ENCODE measurements at places on chromosomes 2 and 18.
A peak's percentile ranks its signal among the peaks of the same experiment; 100 is the strongest.

DNA sequence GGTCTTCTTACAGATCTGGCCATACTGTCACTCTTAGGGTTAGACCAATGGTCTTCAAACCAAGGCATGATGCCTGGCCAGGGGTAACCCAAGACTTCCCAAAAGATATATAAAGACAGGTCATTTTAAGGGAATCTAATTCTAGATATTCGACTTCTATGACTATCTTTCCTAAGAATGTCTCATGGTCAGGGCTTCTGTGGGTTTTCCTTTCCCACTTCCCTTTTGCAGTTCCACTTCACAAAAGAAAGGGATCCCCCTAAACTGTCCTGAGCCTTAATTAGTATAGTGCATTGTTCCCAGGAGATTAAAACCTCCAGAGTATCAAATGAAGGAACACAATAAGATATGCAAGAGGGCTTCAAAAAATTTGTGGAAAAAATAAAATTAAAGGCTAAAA is 223.6 kb upstream of the SIX2 start:
- no peak for DNase-seq

DNA sequence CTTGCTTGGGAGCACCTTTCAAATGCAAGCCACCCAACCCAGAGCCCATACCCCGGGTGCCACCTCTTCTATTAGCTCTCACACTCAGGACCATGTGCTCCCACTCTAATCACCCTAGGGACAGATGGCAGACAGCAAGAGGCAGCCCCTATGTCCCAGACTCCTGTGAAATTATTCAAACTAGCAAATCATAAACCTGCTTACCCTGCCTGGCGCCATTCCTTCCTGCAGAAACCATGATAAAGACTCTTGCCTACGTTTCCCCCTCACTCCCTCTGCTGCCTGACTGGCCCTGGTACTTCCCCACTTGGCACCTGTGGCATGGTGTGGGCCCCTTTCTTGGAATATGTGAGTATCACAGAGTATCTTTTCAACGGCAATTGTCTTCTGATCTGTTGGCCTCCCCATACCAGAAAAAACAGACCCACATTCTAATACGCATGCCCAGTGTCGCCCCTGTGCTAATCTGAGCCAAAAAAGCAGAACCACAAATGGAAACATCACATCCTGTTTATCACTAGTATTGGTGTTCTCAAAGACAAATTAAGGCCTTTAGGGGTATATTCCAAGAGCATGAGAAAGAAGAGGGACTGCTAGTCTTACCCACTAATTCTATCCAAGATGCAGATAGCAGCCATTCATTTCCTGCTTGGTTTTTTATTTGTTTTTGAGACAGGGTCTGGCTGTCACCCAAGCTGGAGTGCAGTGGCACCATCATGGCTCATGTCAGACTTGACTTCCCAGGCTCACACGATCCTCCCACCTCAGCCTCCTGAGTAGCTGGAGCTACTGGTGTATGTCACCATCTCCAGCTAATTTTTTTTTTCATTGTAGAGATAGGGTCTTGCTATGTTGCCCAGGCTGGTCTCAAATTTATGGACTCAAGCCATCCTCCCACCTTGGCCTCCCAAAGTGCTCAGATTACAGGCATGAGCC is 44.1 kb upstream of the TTC39C start:
- DNase-seq, result peak; percentile 34

- no peak for DNase-seq
Observed at GRCh38 chr2:223542501-223542900, 59.7 kb downstream of the SCG2 start.

DNA sequence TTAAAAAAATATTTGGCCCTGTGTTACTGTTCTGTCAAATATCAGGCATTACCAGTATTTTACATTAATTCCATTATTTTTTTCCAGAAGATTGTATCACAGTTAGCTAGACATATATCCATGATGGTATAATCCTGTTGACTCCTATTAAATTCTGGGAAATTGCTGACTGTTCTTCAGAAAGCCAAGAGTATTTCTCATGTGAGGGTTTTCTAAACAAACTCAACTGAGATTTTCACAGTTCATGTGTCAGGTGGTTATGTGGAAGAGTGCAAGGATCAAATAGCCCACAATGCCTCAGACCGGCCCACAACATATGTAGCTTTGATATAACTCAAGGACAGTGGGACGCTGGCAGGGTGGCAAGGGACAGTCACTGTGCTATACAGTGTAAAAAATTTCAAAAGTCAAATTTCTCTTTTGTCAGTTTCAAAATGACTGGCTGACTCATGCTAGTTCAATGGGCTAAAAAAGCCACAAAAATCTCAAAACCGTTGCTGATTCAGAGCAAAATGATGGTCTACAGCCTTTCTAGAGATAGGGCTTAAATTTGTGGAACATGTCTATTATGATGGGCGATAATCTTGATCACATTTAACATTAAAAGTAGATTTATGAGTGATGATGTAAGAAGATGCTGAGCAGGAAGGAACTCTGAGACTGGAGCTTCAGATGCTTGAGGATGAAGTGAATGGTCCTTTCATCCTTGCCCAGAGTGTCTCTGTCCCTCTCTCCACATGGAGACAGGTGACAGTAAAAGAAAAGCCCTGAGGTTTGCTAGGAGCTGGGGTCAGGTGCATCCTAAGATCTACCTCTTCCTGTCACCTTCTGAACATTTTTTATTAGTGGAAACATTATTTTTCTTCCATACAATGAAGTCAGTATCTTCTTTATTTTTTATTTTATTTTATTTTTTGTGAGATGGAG is 175.8 kb upstream of the PIEZO2 start:
- no peak for DNase-seq

DNA sequence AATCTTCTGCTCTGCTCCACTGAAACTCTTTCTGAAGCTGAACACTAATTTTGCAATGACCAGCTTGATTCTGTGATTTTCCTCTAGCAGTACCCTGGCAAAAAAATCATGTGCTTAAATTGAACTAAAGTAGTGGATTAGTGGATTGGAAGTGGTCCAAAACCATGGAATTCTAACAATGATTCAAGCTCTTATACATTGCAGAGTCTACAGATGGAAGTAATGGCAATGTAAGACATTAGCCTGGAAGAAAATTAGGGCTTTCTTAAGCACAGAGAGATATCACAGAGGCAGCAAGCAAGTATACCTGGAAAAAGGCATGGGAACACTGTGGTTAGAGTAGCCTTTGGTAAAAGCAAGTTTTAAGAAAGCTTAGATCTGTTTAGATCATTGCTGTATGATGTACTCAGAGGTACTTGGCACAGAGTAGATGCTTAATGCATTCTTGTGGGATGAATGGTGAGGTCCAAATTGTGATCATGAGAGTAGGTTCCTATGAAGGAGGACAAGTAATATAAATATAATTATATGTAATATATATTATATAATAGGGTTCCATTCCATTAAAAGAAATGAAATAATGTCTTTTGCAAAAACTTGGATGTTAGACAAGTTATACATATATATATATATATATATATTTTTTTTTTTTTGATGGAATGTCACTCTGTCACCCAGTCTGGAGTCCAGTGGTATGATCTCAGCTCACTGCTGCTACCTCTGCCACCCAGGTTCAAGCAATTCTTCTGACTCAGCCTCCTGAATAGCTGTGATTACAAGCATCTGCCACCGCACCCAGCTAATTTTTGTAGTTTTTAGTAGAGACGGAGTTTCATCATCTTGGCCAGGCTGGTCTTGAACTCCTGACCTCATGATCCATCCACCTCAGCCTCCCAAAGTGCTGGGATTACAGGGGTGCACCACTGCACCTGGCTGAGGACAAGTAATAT is 172.2 kb upstream of the SCN7A start:
- DNase-seq, result no peak

DNA sequence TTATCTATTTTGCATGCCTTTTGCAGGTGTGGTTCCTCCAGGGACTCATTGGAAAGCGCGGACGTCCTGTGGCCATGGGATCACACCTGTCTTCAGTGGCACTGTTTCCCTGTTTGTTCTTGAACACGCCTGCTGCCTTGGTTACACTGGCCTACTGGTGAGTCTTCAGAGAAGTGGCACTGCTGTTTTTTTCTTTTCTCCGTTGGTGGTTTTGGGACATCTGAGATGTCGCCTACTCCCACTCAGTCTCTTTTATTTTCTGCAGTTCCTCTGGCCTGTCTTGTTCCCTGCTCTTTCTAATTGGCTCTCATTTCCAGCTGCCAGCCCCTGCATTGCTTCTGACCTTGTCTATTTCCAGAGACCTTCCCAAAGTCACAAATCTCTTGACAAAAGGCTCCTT is 35.7 kb upstream of the POU3F3 start:
- no peak for DNase-seq

GRCh38 chr2:64652231-64653108 is 1.2 kb downstream of the SERTAD2 start:
- DNase-seq, result no peak

DNA sequence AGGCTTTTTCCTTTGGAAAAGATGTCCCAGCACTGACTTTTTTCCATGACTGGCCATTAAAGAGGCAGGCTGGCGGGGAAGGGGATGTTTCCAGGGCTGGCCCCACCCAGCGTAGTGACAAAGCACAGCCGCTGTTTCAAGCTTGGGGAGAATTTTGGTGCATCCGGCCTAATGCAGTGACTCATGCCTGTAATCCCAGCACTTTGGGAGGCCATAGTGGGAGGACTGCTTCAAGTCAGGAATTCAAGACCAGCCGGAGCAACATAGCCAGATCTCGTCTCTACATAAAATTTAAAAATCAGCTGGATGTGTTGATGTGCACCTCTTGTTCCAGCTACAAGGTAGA is 78.0 kb upstream of the SH3BP4 start:
- DNase-seq, result no peak

- no peak for DNase-seq
Observed at GRCh38 chr2:170332676-170333402, 154.9 kb downstream of the MYO3B start.

DNA sequence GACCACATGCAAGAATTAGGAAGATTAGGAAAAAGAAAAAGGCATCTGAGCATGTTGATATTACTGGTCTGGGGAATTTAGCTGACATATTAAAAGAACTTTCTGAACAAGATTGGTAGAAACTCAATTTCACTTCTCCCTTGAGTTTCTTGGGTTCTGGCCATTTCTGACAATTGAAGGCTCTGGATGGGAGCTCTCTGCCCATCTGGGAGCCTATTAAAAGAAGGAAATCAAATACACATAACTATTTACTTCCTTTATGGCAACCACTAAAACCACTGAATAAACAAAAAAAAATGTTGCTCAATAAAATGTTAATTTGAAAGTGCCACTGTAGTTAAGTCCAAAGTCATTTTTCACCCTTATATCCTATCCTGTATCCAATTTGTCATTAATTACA is 216.8 kb upstream of the HNMT start:
- no peak for DNase-seq

- no peak for DNase-seq
Observed at GRCh38 chr2:235445116-235445515, 48.7 kb upstream of the AGAP1 start.

GRCh38 chr2:215407590-215408264 is 28.1 kb downstream of the FN1 start:
- DNase-seq, result no peak

DNA sequence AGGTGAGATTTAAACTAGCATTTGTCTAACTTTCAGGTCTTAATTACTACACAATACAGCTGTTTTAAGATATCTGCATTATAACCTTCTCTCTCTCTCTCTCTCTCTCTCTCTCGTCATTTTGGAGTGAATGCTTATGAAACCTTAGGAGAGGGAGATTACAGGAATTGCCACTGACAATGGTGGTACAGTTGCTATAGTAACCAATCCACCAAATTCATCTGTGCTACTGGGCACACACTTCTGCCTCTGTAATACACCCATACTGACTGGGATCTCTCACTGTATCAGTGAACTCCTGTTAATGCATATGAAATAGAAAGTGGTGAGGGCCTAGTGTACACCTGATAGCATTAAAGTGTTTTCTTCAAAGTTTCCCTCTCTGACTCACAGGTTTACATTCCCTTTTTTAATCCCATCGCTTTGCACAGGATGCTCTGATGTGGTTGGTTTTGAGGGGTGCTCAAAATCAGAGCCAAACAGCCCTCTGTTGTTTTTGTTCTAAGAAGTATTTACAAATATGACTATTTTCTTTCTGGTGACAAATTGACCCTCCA is 13.1 kb downstream of the KLHL14 start:
- DNase-seq, result no peak

DNA sequence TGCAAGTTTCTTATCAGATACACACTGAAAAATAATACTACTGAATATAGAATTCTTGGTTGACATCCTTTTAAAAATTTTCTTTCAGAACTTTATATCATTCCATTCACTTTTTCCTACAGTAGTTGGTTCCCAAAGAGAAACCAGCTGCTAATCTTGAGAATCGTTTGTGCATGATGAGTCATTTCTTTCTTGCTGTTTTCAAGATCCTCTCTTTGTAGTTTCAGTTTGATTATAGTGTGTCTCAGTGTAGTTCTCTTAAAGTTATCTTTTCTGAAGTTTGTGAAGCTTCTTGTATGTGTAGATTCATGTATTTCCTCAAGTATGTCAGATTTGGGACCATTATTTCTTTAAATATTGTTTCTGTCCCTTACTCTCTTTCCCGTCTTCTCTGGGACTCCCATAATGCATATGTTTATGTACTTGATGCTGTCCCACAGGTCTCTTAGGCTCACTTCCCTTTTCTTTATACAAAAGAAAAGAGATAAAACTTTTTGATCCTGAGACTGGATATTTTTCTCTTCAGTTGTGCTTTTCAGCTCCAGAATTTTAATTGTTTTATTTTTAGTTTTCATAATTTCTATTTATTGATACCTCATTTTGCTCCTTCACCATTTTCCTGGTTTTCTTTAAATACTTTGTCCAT is 801.0 kb downstream of the TDRD15 start:
- no peak for DNase-seq

DNA sequence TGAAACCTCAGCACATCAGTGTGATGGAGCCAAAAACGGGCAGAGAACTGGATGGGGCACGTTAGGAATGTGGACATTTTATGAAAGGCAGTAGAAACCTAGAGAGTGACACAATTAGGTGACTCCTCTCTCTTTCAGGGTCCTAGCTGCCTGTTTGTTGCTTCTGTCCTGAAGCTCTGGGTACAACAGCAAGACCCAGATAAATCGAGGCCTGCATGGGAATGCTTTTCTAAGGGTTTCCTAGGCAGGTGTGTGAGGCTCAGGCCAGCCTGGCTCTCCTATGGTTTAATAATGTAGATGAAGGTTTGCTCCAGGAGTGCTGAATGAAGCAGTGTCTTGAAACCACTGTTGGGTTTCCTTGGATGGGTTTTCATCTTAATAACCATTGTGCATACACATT is 517.1 kb upstream of the RAB6C start:
- no peak for DNase-seq

DNA sequence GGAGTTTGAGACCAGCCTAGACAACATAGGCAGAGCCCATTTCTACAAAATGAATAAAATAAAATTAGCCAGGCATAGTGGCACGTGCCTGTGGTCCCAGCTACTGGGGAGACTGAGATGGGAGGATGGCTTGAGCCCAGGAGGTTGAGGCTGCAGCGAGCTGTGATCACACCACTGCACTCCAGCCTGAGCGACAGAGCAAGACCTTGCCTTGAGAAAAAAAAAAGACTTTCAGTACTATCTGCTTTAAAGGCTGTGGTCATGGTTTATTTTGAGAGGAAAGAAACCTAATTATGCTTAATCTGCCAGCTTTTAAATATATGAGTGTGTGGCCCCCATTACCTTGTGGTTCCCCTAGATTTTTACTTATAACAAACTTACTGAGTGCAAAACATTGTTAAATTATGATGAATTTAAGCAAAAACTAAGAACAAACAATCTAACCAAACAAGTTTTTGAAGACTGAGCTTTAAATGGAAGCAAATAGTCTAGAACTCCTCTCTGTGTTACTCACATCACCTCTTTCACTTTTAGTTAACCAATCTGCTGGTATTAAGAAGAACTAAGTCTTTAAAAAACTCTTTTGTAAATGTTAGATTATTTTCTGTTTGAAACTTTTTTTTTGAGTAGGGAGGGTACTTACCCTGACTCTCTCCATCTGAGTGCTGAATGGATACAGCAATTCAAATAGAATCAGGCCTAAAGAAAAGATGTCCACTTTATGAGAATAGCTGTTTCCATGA is 65.4 kb downstream of the EIF2AK3 start:
- DNase-seq, result no peak

Measured in activated naive CD4-positive, alpha-beta T cell treated with anti-CD3 and anti-CD28 coated beads, Interleukin-2, amount 50 U/mL, for 16 hours (primary cell).